ENCODE measurements at places on chromosomes 2 and 18.

- no peak for DNase-seq
Observed at GRCh38 chr2:31528823-31529222, 51.9 kb downstream of the SRD5A2 start.

- DNase-seq: no peak
Observed at GRCh38 chr2:209763106-209763505, 8.5 kb upstream of the UNC80 start.

DNA sequence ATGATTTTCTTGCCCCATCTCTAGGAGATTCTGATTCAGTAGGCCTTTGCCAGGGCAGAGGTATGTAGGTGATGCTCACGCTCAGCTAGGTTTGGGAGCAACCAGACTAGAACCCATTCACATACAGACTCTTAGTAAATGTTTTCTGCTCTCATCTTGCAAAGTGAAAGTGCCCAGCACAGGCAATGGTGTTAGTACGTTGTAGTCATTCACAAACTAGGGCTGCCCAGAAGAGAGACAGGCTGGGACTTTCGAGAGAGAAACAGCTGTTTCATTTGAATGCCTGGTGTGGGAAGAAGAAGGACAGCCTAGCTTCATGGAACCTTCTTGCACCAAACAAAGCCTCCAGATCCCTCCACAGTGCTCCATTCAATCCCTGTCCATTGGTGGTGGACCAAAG is 19.4 kb downstream of the DDX18 start:
- DNase-seq: no peak

GRCh38 chr18:73355121-73355520 is 487.3 kb upstream of the NETO1 start:
- no peak for DNase-seq

DNA sequence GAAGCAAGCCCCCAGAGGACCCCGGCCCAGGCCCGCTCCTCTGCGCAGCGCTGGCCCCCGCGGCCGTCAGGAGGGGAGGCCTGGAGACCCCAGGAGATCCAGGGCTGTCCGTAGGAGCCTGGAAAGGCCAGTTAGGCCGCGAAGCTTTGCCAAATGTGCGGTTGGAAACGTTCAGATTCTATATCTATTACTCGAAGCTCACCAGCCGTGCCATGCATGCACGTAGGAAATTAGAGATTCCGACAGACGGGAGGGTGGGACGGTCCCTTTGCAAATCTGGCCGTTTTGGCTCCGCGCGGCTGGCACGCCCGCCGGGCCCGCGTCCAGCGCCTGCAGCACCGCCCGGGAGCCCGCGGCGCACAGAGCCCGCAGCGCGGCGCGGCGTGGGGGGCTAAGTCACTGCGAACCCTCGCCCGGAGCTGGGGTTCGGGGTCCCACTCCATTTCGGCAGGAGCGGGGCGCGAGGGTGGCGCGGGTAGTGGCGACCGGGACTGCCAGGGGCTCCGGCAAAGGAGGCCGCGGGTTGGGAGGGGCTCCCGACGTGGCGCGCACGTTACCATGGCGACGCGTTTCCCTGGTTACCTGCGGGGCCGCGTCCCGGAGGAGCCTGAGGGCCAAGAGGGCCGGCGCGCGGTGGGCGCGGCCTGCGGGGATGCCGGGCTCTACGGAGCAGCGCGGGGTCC is 488.6 kb upstream of the SMIM21 start:
- DNase-seq: no peak

- no peak for DNase-seq
Observed at GRCh38 chr18:3584897-3585460, 135.0 kb downstream of the TGIF1 start.

DNA sequence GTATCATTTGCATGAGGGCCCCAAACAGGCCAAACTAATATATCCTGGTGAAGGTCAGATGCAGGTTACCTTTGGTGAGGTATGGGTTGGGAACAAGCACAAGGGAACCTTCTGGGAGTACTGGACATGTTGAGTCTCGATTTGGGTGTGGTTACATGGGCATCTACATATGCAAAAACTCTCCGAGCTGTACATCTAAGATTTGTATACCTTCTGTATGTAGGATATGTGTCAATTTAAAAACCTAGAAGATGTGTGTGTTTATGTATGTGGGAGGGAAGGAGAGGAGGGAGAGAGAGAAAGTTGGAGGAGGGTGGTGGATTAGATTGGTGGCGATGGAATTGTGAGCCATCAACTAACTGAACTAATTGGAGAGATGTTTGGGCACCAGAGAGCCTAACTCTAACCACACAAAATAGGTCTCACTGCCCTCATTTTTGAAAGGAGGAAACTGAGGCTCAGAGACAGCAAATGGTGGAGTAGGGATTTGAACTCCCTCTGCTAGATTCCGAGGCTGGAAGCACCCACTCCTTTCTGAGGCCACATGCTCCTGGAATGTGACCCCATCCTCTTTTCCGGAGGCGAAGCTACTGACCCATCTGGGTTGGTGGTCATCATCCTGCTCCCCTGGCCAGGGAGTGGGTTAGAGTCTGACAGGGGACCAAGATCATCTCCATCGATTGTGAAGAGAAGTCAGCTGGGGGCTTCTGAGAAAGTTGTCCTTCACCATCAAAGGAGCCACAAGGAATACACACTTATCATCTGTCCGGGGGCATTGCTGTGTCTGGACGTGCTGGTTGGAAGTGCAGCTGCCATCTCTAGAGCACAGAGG is 107.3 kb upstream of the MYCN start:
- DNase-seq: no peak

DNA sequence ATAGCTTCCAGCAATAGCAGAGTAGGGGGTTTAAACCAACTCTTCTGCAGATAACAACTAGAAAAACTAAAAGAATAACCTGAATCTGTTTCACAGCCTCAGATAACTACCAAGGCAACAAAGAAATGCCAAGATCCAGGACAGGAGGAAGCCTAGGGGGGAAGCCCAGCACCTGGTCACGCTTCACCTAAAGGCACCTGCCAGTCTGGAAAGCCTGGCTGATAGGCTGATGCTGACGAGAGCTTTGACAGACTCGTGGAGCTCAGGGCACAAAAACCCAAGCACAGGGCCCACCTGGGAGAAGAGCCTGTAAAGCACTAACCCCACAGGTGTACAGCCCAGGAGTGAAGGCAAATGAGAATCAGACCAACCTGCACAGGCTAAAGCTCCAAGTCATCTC is 22.6 kb downstream of the EIPR1 start:
- no peak for DNase-seq

DNA sequence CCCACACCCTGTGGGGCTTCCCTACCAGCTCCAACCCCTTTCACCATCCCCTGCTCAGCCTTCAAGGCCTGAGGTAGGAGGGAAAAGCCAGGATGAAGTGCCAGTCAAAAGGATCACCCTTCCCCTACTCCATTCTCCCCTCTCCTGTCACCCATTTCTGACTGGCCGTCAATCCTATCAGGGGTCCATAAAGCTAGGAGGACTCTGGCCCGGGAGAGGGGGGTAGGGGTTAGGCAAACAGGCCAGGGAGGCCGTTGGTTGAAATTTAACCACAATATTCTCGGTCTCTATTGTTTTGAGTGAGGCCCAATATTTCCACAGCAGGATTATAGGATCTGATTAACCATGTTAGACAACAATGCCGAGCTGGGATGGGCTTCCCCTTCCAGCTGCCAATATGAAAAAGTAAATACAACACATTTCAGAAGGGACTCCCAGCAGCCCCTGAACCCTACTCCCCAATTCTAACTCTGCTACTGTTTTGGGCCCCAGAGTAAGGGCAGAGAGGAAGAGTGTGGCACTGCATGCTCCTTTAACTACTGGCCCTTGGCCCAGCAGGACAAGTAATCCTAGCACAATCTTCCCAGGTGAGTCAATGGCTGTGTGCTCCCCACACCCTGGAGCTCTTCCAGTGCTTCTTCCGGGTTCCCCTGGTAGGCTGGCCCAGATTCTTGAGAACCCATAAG is 10.6 kb upstream of the IHH start:
- no peak for DNase-seq

DNA sequence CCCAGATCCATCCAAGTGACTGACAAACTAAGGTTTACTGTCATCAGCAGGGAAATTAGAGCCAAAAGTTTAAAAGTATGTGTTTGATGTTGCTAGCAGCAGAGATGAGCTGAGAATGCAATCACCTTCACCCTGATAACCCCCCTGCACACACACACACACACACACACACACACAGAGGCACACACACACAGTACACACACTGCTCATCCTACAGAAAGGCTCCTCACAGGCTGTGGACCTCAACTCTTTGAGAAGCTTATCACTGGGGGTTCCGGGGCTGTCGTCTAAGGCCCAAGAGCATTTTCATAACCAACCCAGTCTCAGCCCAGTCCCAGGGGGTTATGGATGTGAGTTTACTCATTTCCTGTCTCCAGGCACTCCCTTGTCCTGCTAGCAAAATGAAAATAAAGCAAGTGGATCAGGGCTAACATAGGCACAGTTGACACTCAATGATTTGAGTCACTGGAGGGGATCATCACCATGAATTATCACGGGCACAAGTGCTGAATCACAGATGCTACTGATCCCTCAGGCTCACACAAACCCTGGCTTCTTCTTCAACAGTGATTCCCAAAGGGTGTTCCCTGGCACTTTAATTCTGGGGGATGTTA is 76.6 kb downstream of the ALK start:
- no peak for DNase-seq

- no peak for DNase-seq
Observed at GRCh38 chr2:217851191-217852020, 151.4 kb downstream of the TNS1 start.

DNA sequence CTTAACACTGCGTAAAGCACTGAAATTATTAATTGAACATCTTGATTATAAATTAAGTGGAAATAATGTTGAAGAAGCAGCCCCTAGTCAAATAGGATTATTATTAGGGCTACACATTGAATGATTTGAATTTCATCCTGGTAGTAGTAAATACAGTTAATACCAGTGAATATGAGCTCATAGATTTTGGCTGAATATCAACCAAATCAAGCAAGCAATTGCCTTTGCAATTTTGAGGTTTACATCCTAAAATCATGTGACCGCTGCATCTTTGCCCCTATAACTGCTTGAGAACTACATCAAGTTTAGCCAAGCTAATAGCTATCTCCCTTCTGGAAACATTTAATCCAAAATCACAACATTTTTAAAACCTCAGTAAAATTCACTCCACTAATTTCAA is 801.2 kb upstream of the PIK3C3 start:
- no peak for DNase-seq

GRCh38 chr2:178756343-178756742 is 50.9 kb downstream of the TTN start:
- DNase-seq: no peak

- DNase-seq: no peak
Observed at GRCh38 chr2:203437511-203437910, 97.6 kb downstream of the RAPH1 start.

DNA sequence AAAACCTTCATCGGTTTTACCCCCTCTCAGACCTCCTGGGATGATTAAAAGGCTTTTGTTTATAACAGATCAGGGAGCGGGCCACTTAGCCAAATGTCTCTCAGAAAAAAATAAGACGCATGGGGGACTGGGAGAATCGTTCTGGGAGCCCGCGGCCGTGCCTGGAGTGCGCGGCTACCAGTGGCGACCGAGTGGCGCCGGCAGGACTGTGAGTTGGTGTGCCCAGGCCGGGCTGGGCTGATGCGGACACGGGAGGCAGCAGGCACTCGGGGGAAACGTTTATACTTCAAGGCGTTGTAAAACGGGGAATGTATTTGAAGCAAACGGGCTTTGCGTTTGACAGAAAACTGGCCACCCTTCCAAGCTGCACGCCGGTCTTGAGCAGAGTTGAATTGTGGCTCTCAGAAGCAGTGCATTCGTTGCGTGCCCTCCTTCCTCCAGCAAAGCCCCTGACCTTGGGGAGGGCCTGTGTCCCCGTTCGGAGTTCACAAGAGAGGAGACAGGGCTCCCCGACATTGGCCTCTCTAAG is 4.7 kb upstream of the HOXD10 start:
- DNase-seq: no peak

- no peak for DNase-seq
Observed at GRCh38 chr2:115427436-115427835, 985.0 kb downstream of the DPP10 start.

DNA sequence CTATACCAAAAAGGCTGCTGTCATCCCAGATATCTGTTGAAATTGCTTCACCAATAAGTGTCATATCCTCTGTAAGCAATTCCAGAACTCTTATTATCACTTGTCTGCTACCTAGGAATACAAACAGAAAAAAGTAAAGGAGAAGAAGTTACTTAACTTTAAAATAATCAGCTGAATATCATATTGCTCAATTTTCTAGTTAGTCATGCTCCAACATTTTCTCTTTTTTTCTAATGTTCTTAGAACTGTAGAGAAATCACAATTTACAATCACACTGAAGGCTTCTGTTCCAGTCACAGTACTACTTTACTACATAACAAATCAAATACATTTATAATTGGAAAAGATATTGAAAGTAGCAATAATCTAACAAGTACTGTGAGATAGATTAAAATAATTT is 17.4 kb downstream of the RTTN start:
- no peak for DNase-seq

GRCh38 chr2:102809291-102810189 is 47.7 kb downstream of the TMEM182 start:
- DNase-seq: no peak

- no peak for DNase-seq
Observed at GRCh38 chr2:201237486-201238123, 22.7 kb upstream of the CASP8 start.

GRCh38 chr2:105378276-105378840 is 20.5 kb downstream of the FHL2 start:
- no peak for DNase-seq

- no peak for DNase-seq
Observed at GRCh38 chr2:170420961-170421687, 243.2 kb downstream of the MYO3B start.

GRCh38 chr2:212364112-212364985 is 174.3 kb downstream of the ERBB4 start:
- no peak for DNase-seq

Measured in CD4-positive, alpha-beta T cell (primary cell).